ENCODE measurements at places on chromosomes 6 and 20.

GRCh38 chr6:148328876-148329555 lies 13.6 kb upstream of the SASH1 start:
- no peaks in the 10 kb centered on the region for H3K27me3 ChIP-seq
- peaks cover 60% of the 10 kb centered on the region for H3K4me1 ChIP-seq
- no peaks in the 10 kb centered on the region for H3K36me3 ChIP-seq
- peak overlapping the region; percentile 19 for H3K4me3 ChIP-seq
- no peak for DNase-seq

DNA sequence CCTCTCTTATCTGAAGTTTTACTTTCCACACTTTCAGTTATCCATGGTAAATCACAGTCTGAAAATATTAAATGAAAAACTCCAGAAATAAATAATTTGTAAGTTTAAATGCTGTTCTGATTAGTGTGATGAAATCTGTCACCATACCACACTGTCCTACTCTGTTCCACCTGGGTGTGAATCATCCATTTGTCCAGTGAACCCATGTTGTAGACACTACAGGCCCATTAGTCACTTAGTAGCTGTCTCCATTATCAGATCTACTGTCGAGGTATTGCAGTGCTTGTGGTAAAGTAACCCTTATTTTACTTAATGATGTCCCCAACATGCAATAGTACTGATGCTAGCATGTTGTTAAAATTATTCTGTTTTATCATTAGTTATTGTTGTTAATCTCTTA lies 29.2 kb upstream of the MMS22L start:
- H3K4me3 ChIP-seq = no peak overlapping the region
- DNase-seq = peak; percentile 40
- H3K36me3 ChIP-seq = no peaks in the 10 kb centered on the region
- H3K4me1 ChIP-seq = 0 out of 2 replicates have a peak, but pooled peaks cover 4% of the 10 kb centered on the region
- H3K27me3 ChIP-seq = no peaks in the 10 kb centered on the region

DNA sequence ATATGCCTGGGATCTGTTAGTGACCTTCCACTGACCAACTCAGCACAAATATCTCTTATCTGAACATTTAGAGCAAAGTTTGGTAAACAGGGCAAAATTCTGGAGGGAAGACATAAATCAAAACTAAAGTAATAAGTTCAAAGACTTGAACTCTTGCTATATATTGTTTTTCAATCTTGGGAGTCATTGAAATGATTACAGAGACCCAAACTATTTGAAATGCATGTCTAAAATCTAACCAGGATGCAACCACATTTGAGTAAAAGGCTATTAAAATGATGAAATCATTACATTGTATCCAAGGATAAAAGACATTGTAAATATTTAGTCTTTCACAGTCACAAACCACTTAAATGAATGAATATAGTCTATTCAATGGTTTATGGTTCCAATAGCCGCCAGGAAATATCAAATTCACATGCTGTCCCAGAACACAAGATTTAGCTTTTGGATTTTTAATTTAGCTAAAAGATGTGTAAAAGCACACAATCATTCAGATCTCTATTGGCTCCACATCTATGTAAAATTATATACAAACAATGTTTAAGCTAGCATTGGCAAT lies 256.6 kb upstream of the EPHA7 start:
- no peak overlapping the region for H3K27ac ChIP-seq
- no peaks in the 10 kb centered on the region for H3K36me3 ChIP-seq
- H3K27me3 ChIP-seq = no peaks in the 10 kb centered on the region
- no peak overlapping the region for H3K4me3 ChIP-seq
- DNase-seq = no peak

GRCh38 chr20:51446230-51446629 lies 96.3 kb downstream of the NFATC2 start:
- peak overlapping the region; percentile 28 for H3K4me3 ChIP-seq
- DNase-seq = peak; percentile 57
- H3K27ac ChIP-seq = peak overlapping the region; percentile 66
- no peaks in the 10 kb centered on the region for H3K27me3 ChIP-seq
- peaks cover 21% of the 10 kb centered on the region for H3K4me1 ChIP-seq

DNA sequence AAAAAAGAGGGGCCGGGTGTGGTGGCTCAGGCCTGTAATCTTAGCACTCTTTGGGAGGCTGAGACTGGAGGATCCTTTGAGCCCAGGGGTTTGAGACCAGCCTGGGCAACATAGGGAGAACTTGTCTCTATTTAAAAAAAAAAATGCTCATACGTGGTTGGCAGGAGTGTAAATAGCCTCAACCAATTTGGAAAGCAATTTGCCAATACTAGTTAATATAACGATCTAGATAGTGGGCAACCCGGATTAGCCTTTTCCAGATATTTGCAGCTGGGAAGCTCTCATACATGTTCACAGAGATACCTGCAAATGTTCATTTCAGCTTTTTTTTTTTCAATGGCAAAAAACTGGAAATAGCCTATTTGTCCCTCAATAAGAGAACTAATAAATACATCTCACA lies 39.0 kb upstream of the SLC23A2 start:
- no peaks in the 10 kb centered on the region for H3K36me3 ChIP-seq
- no peak overlapping the region for H3K4me3 ChIP-seq
- peaks cover 9% of the 10 kb centered on the region for H3K4me1 ChIP-seq
- DNase-seq = no peak

DNA sequence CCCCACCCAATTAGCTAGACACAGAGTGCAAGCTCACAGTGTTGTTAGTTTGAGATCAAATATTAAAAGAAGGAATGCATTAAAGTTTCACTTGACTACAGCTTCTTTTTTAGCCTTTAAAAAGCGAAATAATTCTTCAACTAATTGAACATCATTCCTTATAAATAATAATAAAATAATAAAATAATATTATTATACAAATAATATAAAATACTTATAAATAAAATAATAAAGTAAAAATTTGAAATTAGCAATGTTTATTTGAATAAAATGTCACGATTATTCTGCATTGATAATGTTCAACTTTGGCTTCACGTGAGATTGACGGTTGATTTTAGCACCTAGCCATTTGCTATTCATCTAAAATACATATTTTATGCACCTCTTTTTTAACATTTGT lies 819.3 kb downstream of the FRK start:
- H3K4me1 ChIP-seq = no peaks in the 10 kb centered on the region
- H3K4me3 ChIP-seq = no peak overlapping the region
- DNase-seq = no peak
- no peaks in the 10 kb centered on the region for H3K36me3 ChIP-seq
- no peaks in the 10 kb centered on the region for H3K27me3 ChIP-seq

- DNase-seq = no peak
- peaks cover 53% of the 10 kb centered on the region for H3K4me1 ChIP-seq
- H3K27ac ChIP-seq = peak overlapping the region; percentile 99
- peak overlapping the region; percentile 99 for H3K4me3 ChIP-seq
- peaks cover 25% of the 10 kb centered on the region for H3K36me3 ChIP-seq
Measured at GRCh38 chr20:45345104-45345936, 2.9 kb downstream of the SDC4 start.

DNA sequence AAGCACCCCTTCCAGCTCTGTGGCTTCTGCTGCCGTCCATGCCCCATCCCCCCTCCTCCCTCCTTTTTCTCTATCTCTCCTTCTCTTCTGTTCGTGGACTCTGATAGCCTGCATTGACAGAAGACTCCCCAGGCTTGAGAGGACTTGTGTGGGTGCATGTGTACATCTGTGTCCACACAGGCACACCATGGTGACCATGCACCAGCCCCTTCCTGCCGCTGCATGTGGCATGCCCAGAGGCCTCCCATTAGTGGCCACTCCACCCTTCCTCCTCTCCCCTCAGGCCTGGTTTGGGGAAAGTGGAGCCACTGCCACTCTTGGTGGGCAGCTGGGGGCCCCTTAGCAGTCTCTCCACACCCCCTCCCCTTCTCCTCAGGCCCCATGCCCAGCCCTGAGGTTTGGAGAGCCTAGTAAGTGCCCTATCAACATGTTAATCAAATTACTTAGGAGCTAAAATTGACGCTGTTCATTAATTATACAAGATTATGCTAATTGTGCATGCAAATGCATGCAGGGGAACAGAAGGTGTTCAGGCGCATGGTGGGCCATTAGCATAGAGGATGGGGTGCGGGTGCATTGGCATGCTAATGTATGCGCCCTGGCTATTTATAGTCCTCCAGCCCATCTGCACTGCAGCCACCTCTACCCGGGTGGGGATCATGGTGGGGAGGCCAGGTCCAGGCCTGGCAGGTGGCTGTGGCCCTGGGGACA lies 45.9 kb downstream of the EBF4 start:
- H3K36me3 ChIP-seq = no peaks in the 10 kb centered on the region
- H3K27ac ChIP-seq = no peak overlapping the region
- no peaks in the 10 kb centered on the region for H3K4me1 ChIP-seq
- no peak overlapping the region for H3K4me3 ChIP-seq

DNA sequence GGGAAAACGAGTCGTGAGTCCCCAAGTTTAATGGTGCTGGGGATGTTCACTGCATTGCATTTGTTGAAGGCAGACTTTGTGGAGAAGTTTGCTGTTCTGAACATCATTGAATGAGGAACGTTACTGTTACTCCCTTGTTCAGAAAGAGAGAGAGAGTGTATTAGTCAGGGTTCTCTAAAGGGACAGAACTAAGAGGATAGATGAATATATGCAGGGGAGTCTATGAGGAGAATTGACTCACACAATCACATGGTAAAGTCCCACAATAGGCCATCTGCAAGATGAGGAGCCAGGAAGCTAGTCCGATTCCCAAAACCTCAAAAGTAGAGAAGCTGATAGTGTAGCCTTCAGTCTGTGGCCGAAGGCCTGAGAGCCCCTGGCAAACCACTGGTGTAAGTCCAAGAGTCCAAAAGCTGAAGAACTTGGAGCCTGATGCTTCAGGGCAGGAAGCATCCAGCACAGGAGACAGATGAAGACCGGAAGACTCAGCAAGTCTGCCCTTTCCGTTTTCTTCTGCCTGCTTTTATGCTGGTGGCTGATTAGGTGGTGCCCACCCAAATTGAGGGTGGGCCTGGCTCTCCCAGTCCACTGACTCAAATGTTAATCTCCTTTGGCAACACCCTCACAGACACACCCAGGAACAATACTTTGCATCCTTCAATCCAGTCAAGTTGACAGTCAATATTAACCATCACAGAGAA lies 223.5 kb upstream of the PCSK2 start:
- no peaks in the 10 kb centered on the region for H3K4me1 ChIP-seq
- H3K4me3 ChIP-seq = no peak overlapping the region
- DNase-seq = no peak
- H3K27ac ChIP-seq = no peak overlapping the region

GRCh38 chr6:129030215-129030614 lies 147.3 kb downstream of the LAMA2 start:
- H3K27me3 ChIP-seq = no peaks in the 10 kb centered on the region
- peak overlapping the region; percentile 70 for H3K27ac ChIP-seq
- H3K4me1 ChIP-seq = peaks cover 32% of the 10 kb centered on the region
- no peak overlapping the region for H3K4me3 ChIP-seq
- DNase-seq = peak; percentile 33

DNA sequence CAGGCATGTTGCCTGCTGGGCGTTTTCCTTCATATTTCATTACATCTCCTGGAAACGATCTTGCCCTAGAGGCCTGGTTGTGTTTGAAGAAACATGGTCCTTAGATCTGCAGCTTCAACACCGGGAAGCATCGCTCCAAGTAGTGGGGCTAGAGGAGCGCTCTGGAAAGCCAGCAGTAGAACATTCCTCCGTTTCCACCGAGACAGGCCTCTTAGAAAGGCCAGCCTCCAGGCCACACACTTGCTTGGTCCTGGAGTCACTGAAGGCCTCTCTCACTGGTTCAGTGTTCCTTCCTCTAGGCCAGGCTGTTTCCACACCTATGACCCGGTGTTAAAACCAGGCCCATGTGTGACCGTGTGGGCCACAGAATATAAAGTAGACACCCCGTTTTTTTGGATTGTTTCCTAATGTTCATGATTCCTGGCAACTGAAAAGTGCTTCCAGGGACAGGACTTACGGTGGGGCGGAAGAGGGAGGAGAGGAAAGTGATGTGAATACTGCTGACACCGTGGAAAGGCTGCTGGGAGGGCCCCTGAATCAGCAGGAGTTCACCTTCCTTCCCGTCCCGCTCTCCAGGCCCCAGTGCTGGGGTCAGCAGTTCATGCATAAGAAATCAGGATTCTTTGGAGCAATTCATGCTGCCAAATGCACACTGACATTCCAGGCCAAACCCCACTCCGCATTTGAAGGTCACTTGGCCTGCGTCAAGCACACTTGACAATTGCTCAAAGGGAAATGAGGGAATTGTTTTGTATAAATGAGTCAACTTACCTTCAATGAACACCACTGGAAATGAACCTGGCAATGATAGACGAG lies 83.8 kb downstream of the IYD start:
- no peak overlapping the region for H3K4me3 ChIP-seq
- H3K27me3 ChIP-seq = peaks cover 8% of the 10 kb centered on the region
- H3K36me3 ChIP-seq = no peaks in the 10 kb centered on the region
- H3K4me1 ChIP-seq = no peaks in the 10 kb centered on the region
- no peak overlapping the region for H3K27ac ChIP-seq

DNA sequence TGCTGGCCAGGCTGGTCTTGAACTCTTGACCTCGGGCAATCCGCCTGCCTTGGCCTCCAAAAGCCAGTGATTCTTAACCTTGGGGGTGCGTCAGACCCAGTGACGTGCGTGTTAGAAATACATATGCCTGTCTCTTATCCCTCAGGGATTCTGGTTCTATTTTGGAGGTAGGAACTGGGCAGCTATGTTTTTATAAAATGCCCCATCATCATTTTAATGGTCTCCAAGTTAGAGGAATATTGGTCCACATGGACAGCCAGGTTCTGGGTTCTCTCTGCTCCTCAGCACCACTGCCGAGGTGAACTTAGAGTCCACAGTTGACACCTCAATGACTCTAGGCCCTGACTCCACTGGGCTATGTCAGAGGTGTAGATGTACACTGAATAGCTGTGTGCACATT lies 352.7 kb downstream of the SMOC2 start:
- no peaks in the 10 kb centered on the region for H3K4me1 ChIP-seq
- no peaks in the 10 kb centered on the region for H3K36me3 ChIP-seq
- no peak for DNase-seq
- H3K4me3 ChIP-seq = no peak overlapping the region
- H3K27ac ChIP-seq = no peak overlapping the region

GRCh38 chr20:47356220-47356525 lies 326 bp downstream of the ZMYND8 start:
- H3K4me1 ChIP-seq = peaks cover 87% of the 10 kb centered on the region
- H3K27me3 ChIP-seq = no peaks in the 10 kb centered on the region
- no peak for DNase-seq
- peak overlapping the region; percentile 36 for H3K4me3 ChIP-seq

GRCh38 chr6:54206510-54206909 lies 95.3 kb downstream of the MLIP start:
- H3K36me3 ChIP-seq = no peaks in the 10 kb centered on the region
- H3K27ac ChIP-seq = no peak overlapping the region
- peak; percentile 4 for DNase-seq
- H3K4me3 ChIP-seq = no peak overlapping the region
- peaks cover 8% of the 10 kb centered on the region for H3K4me1 ChIP-seq
- H3K27me3 ChIP-seq = no peaks in the 10 kb centered on the region

DNA sequence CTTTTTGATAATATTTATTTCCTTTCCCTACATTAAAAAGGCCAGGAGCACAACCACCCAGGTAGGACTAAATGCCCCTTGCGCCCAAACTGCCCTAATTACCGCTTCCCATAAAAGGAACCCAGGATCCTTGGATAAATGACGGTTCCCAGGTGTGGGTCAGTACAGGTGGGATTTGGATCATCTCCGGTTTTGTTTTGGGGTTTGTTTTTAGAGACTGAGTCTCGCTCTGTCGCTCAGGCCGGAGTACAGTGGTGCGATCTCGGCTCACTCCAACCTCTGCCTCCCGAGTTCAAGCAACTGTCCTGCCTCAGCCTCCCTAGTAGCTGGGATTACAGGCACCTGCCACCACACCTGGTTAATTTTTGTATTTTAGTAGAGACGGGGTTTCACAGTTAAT lies 28.4 kb downstream of the ZNF217 start:
- no peak for DNase-seq
- no peak overlapping the region for H3K27ac ChIP-seq
- H3K4me3 ChIP-seq = no peak overlapping the region
- H3K4me1 ChIP-seq = no peaks in the 10 kb centered on the region
- no peaks in the 10 kb centered on the region for H3K27me3 ChIP-seq
- H3K36me3 ChIP-seq = peaks cover 52% of the 10 kb centered on the region

- no peaks in the 10 kb centered on the region for H3K27me3 ChIP-seq
Measured at GRCh38 chr20:7608250-7608649, 332.0 kb downstream of the HAO1 start.

All from GM23248 (cell line).